ENCODE measurements at places on chromosomes 1 and 21.

GRCh38 chr1:74340656-74341055 lies 105.5 kb downstream of the TNNI3K start:
- DNase-seq = no peak

GRCh38 chr21:33828083-33828482 lies 87.5 kb downstream of the ATP5PO start:
- DNase-seq = no peak

DNA sequence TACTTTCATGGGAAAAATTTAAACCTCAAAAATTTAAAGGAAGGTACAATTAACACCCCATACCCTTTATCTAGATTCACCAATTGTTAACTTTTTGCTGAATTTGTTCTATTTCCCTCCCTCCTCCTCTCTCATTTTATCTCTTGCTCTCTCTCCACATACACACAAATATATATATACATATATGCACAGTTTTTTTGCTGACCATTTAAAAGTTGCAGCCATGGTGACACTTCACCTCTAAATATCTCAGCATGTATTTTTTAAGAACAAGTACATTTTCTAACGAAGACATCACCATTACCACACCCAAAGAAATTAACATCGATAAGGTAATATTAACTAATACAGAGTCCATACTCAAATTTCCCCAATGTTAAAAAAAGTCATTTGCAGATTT lies 33.9 kb downstream of the LRIG2 start:
- DNase-seq = no peak

- DNase-seq = peak; percentile 22
Observed at GRCh38 chr1:34460193-34460592, 283.5 kb downstream of the C1orf94 start.

- DNase-seq = no peak
Observed at GRCh38 chr21:34989337-34990151, 59.6 kb downstream of the RUNX1 start.

GRCh38 chr1:211735208-211736170 lies 60.1 kb upstream of the NEK2 start:
- DNase-seq = no peak
